ENCODE measurements at places on chromosomes 16 and 17.

DNA sequence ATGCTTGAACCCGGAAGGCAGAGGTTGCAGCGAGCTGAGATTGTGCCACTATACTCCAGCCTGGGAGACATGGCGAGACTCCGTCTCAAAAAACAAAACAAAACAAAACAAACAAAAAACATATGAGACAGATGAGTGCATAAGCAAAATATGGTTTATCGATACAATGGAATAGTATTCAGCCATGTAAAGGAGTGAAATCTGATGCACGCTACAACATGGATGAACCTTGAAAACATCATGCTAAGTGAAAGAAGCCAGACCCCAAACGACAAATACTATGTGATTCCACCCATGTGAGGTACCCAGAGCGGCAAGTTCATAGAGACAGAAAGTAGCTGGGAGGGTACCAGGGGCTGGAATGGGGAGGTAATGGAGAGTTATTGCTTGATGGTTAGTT is 6.8 kb downstream of the PLCD3 start:
- no peak for DNase-seq

GRCh38 chr16:50942143-50942542 is 200.3 kb downstream of the CYLD start:
- DNase-seq, result no peak

DNA sequence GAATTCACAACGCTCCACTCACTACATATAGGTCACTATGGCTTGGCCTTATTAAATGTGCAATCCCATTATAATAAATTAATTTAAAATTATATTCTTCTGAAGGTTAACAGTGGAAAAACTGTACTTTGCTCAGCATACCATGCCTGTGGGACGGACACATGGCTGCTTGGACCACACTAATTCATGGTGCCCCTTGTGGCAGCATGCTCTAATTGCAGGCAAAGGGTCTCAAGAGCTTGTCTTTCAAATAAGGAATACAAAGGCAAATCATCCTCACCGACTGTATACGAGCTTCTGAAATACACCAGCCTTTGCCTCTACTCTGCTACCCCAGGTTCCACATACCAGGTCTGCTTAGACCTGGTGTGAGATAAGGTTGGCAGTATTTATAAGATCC is 11.7 kb downstream of the SMPD3 start:
- DNase-seq, result no peak

GRCh38 chr17:78529251-78529650 is 47.9 kb downstream of the DNAH17 start:
- DNase-seq, result no peak

- DNase-seq, result peak; percentile 18
Measured at GRCh38 chr16:17921357-17921978, 415.1 kb downstream of the NPIPA8 start.

DNA sequence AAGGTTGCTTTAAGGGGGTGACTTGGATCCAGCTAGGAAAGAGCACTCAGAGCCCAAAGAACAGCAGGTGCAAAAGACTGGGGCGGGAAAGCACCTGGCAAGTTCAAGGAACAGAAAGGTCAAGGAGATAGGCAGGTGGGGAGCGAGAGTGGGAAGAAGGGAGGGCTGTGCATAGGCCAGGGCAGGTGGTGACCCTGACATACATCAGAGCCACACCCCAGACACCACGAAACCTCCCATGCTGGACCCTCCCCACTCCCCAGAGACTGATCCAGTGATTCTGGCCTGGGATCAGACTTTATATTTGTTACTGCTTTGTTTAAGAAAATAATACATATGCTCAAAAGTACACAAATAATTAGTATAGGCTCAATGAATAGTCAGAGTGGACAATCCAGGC is 48.5 kb upstream of the RBFOX3 start:
- DNase-seq, result no peak

- no peak for DNase-seq
Measured at GRCh38 chr16:2816751-2817339, at the start of gene PRSS21. Gene PRSS21, plus strand, starts transcription at chr16:2817237. Its CDS starts 32 bp downstream, at chr16:2817269.

DNA sequence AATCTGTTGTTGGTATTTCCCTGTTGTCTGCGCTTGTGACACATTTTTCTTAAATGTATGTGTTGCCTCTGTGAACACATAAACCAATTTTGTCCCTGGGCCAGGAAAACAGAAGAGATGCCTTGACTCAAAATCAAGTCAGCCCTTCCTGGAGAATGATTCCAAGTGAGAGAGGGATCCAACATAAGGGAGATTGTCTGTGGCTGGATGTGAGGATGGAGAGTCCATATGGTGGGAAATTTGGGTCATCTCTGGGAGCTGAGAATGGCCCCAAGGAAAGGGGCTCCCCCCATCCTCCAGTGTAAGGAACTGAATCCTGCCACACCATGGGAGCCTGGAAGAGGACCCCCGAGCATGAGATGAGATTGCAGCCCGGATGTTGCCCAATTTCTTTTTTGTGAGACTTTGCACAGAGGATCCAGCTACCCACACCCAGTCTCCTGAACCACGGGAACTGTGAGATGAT is 13.5 kb downstream of the CRYM start:
- no peak for DNase-seq

DNA sequence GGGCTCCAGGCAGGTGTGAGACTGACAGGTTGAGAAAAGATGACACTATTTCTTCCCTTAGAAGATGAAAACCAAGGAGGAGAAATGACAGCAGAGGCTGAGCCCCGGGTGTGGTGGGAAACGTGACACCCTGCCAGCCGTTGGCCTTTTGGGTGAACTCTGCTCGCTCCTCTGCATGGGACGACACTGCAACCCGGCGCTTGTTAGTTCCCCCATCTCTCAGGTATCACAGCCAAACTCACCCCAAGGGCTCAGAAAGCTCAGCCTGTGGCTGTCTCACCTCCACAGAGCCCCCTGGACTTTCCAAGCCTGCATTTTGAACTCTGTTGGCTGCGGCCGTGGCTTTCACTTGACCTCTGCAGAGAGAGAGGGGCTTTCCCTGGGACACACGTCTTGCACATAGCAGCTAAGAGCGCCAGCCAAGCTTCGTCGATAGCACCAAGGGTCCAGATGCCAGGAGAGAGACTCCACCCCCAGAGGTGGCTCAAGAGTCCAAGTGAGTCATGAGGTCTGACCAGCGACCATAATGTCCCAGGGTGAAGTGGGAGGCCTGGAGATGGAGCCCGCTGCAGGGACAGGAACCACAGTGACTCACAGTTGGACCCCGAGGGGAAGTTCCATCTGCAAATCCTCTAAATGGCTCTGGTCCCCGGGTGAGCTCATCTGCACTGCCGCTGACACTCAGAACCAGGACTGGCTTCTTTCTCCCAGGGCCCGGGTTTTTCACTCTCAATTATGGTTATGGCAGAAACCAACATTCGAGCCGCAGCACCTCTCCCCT is 301.9 kb downstream of the SOX9 start:
- DNase-seq, result no peak

DNA sequence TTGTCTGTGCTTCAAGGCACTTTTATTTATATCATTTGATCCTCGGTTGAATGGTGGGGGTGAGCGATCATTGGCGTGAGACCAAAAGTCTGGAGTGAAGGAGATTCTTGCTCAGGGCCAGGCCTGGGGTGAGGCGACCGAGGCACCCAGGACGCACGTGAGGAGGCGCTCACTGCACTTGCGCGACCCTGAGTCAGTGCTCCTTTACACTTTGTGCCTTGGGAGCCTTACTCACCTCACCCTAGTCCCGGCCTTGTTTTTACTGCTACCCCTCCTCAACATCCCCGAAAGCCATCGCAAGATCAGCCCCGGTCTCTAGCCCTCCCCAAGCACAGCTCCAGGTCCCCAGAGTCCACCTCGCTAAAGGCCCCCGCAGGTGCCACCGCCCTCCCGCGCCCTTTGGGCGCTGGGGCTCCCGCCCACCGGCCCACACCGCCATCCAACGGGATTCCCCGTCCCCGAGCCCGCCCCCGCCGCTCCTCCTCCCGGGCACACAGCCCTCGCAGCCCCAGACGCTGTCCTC is 496 bp downstream of the EZH1 start:
- peak; percentile 44 for DNase-seq
